Nucleus accumbens (tissue), 56 donors: ENCODE measurements at places on chromosomes 13 and 19.

GRCh38 chr19:18698321-18699167 lies 15.1 kb downstream of the CRTC1 start:
- no peak for DNase-seq

GRCh38 chr13:26656919-26657318 lies 99.4 kb downstream of the WASF3 start:
- DNase-seq = no peak

GRCh38 chr19:51573331-51573730 lies 2.2 kb downstream of the ZNF175 start:
- DNase-seq = no peak

DNA sequence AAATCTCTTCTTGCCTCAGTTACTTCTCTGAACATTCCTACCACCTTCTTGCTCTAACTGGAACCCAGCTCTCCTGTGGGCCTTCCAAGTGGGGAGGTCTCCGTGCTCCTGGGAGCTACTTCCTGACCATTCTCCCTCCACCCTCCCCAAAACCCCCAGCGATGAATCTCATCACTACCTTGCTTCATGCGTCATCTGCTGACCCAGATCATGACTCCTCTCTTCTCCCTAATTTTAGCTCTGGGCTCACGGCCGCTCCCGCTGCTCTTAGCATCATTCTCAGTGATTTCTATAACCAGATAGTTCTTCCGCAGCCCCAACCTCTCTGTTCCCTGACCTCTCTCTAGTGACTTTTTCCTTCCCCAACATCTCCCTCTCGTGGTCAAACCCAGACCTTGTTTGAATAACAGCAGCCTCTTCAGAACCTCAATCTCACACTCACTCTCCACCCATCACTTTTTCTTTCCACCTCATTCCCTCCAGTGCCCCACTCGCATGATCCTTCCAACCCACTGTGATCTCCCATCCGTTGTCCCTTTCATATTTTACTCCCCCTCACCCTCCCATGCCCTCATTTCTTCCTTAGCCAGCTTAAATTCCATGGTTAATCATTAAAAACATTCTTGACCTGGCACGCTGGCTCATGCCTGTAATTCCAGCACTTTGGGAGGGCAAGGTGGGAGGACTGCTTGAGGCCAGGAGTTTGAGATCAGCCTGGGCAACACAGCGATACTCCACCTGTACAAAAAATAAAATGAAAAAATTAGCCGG lies 21.8 kb downstream of the MRPS12 start:
- DNase-seq = no peak

DNA sequence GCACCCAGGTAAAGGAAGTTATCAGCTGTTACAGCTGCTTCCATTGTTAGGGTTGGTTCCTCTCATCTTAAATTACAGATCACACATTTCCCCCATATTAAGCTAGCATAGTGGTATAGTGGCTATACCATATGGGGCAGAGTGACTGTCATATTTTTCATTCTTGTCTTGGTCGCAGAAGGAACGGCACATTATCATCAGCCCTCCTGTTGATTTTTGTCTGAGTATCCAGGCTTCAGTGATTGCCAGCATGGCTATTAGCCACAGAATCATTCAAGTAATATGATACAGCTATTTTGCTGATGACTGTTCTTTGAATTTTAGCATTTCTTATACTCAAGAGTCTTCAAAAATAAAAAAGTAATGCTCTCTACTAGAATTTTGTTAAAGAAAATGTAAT lies 240.9 kb downstream of the LIG4 start:
- no peak for DNase-seq

DNA sequence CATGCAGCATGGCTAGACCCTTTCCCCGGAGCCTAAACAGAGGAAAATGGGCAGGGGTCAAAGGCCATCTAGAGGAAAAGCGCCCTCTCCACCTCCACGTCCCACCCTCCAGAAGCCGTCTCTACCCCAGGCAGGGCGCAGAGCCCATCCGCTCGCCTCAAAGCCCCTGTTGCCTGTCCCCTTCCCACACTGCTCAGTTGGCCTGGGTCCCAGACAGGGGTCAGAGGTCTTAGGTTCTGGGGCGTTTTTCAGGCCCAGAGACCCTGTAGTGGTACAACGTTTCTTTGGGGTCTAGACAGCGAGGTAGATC lies 285 bp downstream of the TMEM143 start:
- DNase-seq = no peak

GRCh38 chr13:64900039-64900438 lies 2330.1 kb downstream of the PCDH9 start:
- DNase-seq = no peak

GRCh38 chr19:46478356-46478986 lies 7.1 kb upstream of the PNMA8A start:
- peak; percentile 58 for DNase-seq
